Activated CD4-positive, alpha-beta T cell treated with anti-CD3 and anti-CD28 coated beads, Interleukin-2, amount 10 ng/mL, durations not matched to agents 7 days and 5 days (primary cell): ENCODE measurements at places on chromosomes 1 and 21. TPM values are rescaled to one million over a fixed set of nuclear protein-coding genes. Genes with fewer than 3 reads are reported as not detected.
A peak's percentile ranks its signal among the peaks of the same experiment; 100 is the strongest.

- H3K4me1 ChIP-seq, result no peaks in the 10 kb centered on the region
- H3K27ac ChIP-seq, result no peak overlapping the region
- H3K36me3 ChIP-seq, result no peaks in the 10 kb centered on the region
- H3K4me3 ChIP-seq, result no peak overlapping the region
- H3K27me3 ChIP-seq, result peaks cover 5% of the 10 kb centered on the region
- DNase-seq, result no peak
These were observed 59.0 kb upstream of the BTG3 start for GRCh38 chr21:17671733-17672132.

DNA sequence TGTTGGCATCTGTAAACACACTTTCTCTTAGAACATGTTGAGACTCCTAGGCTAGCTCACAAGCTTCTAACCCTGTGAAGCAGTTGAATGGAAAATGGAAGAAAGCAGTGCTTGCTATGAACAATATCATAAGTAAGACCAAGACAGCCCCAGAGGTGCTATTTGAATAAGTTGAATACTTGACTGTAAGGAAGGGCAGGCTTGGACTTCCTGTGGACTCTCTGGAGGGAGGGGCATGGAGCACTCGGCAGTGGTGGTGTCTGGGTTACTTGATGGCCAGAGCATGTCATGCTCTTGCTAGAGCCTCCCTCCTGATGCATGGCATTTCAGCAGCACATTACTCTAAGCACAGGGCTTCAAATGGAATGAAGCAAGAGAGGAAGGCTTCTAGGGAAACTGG lies 60.0 kb downstream of the MRPS6 start:
- peak overlapping the region; percentile 89 for H3K27ac ChIP-seq
- no peak for DNase-seq
- no peak overlapping the region for H3K4me3 ChIP-seq
- H3K4me1 ChIP-seq, result peaks cover 57% of the 10 kb centered on the region
- H3K27me3 ChIP-seq, result no peaks in the 10 kb centered on the region

- H3K4me3 ChIP-seq, result no peak overlapping the region
- no peaks in the 10 kb centered on the region for H3K27me3 ChIP-seq
- no peak for DNase-seq
- H3K36me3 ChIP-seq, result peaks cover 7% of the 10 kb centered on the region
- H3K4me1 ChIP-seq, result no peaks in the 10 kb centered on the region
These were observed 163.9 kb downstream of the AKT3 start for GRCh38 chr1:243686159-243686558.

DNA sequence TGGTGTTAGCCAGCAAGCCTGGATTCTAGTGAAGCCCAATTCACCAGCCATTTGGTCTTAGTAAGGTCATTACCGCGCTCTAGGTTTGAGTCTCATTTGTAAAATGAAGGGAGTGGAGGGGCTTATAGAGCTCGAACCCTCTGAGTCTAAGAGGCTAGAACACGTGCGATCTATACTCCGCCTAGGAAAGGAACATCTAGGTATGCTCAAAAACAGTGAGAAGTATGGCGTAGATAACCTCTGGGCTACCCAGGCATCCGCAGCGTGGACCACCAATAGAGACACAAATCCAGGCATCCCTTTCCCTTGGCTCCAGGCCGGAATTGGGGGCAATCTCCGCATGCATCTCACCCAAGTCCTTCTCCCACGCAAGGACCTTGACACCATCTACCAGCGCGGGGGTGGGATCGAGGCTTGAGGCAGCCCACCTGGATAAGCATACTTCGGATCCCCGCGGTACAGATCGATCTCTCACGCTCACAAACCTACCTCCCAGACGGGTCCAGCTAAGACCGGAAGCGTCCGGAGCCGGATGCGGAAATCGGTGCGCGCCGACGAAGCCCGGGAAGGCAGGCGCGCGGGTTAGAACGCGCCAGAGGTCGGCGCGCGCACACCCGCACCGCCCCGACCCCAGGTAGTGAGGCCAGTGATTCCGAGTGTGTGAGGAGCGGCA lies at the start of gene METTL25B:
METTL25B (plus strand) TSS at position 544 of the 673 bp plus-strand sequence. CDS start 636 bp downstream, outside the sequence.
- peaks cover 22% of the 10 kb centered on the region for H3K36me3 ChIP-seq
- peak; percentile 82 for DNase-seq
- H3K27ac ChIP-seq, result no peak within 1 kb of the TSS
- peaks cover 34% of the 10 kb centered on the region for H3K4me1 ChIP-seq

DNA sequence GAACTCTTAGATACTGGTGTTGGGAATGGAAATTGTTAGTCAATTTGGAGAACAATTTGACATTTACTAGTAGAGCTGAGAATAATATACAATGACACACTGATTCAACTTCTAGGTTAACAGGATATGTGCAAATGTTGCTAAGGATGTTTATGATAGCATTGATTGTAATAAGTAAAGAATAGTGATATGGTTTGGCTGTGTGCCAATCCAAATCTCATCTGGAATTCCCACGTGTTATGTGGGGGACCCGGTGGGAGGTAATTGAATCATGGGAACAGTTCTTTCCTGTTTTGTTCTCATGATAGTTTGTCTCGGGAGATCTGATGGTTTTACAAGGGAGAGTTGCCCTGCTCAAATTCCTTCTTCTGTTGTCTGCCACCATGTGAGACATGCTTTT lies 302.4 kb upstream of the TMPRSS15 start:
- DNase-seq, result no peak
- H3K4me3 ChIP-seq, result no peak overlapping the region
- H3K27me3 ChIP-seq, result no peaks in the 10 kb centered on the region
- no peaks in the 10 kb centered on the region for H3K4me1 ChIP-seq
- no peak overlapping the region for H3K27ac ChIP-seq

- H3K27ac ChIP-seq, result no peak overlapping the region
- H3K4me1 ChIP-seq, result no peaks in the 10 kb centered on the region
- H3K36me3 ChIP-seq, result no peaks in the 10 kb centered on the region
- peaks cover 1% of the 10 kb centered on the region for H3K27me3 ChIP-seq
These were observed 85.9 kb downstream of the ADSS2 start for GRCh38 chr1:244365809-244366208.

DNA sequence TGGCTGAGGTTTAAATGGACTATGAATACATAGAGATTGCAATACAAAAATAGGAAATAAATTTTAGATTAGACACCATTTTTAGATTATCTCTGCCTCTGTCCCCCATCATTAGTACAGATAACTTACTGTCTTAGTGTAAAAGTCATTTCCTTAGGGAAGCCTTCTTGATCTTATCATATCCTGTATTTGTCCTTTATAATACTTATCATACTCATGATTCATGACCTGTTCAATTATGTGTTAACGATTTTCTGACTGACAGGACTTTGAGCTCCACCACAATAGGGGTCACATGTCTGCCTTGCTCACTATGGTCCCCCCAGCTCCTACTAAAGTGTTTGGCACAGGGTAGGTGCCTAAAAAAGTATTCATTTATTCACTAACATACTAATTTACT lies 14.6 kb downstream of the TEX38 start:
- no peaks in the 10 kb centered on the region for H3K27me3 ChIP-seq
- peaks cover 67% of the 10 kb centered on the region for H3K36me3 ChIP-seq
- H3K4me1 ChIP-seq, result peaks cover 20% of the 10 kb centered on the region
- no peak for DNase-seq

Gene ZNF697
- not detected for total RNA-seq

Gene DCST1
- not detected for total RNA-seq
